Naive B cell (primary cell): ENCODE measurements at places on chromosomes 4 and X.

DNA sequence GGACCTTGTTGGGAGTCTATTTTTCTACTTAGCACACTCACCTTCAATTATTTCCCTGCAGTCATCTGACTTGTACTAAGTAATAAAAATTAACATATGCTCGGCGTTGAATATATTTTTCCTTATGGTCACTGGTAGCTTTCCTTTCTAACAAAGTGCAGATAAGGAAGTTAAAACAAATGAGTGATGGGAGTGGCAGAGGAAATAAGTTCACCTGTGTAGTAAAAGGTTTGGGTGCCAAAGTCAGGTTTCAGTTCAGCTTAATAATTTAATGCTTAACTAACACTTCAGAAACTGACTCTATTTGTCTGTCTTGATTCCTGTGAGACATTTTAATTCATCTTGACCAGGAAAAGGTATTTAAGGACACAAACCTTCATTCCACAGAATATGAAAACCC, 184.4 kb downstream of the PCDH7 start:
- H3K4me1 ChIP-seq = no peaks in the 10 kb centered on the region
- no peak overlapping the region for H3K27ac ChIP-seq
- H3K4me3 ChIP-seq = no peak overlapping the region
- no peaks in the 10 kb centered on the region for H3K27me3 ChIP-seq
- DNase-seq = no peak
- no peaks in the 10 kb centered on the region for H3K36me3 ChIP-seq

DNA sequence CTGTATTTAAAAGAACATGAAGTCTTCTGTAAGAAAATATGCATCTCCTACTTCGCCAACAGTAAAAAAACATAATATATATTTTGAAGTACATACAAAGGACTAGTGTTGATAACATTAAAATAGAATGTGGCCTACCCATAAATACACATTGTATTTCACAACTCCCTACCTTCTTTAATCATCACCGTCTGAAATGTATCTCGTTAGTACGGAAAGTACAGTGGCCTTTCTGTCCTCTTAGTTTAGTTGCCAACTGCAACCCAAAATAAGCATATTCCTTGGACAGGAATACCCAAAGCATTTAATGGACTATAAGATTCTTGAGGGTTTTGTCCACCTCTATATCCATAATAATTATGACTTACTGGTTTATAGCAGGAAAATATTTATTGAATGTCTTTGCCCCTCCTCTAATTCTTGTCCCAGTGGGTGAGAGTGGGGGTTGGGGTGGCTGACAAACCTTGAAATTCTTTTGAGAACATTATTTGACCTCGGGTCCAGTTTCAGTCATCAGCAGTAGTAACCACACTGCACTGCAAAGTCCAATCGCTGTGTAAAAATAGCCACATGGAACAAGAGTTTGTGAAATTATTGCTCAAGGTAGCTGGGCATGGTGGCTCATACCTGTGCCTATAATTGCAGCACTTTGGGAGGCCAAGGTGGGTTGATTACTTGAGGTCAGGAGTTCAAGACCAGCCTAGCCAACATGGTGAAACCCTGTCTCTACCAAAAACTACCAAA, 474.5 kb downstream of the KLHL13 start:
- H3K27me3 ChIP-seq = no peaks in the 10 kb centered on the region
- H3K36me3 ChIP-seq = no peaks in the 10 kb centered on the region
- no peak for DNase-seq
- H3K27ac ChIP-seq = no peak overlapping the region
- H3K4me3 ChIP-seq = no peak overlapping the region

DNA sequence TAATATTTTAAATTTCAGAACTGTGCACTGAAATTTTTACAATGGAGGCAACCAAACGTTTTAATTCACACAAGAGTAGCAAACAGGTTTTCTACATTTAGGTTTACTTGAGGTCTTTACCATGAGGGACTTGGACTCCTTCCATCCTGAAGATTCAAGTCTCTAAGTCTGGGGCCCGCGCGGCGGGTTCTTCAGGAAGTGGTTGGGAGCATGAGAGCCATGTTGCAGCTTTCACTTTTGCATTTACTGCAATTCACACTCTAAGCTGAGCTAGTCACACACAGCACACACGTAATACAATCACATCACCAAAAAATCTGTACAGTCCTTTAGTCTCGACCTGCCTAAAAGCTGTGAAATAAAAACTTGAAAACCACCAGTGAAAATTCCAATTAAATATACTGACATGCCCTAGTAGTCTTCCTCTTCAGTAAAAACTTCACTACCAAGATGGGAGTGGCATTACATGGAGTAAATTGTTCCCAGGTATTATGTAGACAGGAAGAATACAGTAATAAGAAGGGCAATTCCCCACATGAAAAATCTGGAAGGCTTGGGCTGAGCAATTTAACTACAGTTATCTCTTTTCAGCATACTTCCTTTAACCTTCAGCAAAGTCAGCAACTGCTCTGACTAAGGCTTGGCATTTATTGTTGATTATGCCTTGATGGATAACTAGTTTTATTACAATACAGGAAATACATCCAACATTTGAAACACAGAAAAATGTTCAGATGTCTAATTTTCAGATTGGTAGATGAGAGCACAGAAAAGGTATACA, 571.1 kb upstream of the DIPK2B start:
- peak; percentile 38 for DNase-seq
- H3K4me3 ChIP-seq = peak overlapping the region; percentile 94
- H3K27ac ChIP-seq = peak overlapping the region; percentile 94
- H3K27me3 ChIP-seq = no peaks in the 10 kb centered on the region
- H3K4me1 ChIP-seq = peaks cover 27% of the 10 kb centered on the region

GRCh38 chrX:107676559-107677378, 48.5 kb downstream of the PRPS1 start:
- peak overlapping the region; percentile 99 for H3K27ac ChIP-seq
- peaks cover 8% of the 10 kb centered on the region for H3K36me3 ChIP-seq
- H3K4me1 ChIP-seq = peaks cover 67% of the 10 kb centered on the region
- H3K27me3 ChIP-seq = no peaks in the 10 kb centered on the region
- H3K4me3 ChIP-seq = peak overlapping the region; percentile 92
